ENCODE measurements at places on chromosomes 7 and 10.
A peak's percentile ranks its signal among the peaks of the same experiment; 100 is the strongest.

DNA sequence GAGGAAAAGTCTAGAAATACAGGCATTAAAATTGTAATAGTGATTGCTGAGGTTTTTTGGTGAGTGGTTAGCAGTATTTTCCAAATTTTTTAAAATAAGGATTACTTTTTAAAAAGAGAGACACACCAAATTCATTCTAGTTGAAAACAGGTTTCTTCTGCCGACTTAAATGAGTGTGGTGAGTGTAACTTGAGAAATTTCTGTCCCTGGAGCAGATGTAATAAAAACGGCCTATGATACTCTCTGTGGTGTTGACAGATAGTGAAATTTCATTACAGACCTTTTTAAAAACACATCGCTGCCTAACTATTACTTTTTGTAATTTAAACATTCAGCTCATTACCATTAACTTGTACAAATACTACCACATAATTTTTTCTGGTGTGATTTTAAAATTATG is 90.1 kb downstream of the CYP51A1 start:
- DNase-seq: no peak

DNA sequence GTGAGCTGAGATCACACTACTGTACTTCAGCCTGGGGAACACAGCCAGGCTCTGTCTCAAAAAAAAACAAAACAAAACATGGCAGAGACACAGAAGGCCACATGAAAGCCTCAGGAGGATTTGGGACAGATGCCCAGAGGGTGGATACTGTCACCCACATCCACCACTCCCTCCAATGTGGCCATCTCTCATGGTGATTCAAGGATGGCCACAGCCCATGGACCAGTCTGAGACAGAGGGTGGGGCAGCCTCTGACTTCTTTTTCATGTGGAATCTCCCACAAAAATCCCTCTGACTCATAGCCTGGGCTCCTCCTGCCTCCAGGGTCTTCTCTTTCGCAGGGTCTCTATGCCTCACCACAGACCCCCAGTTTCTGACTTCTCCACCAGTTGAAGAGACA is 59.0 kb upstream of the GTF2I start:
- DNase-seq: no peak

DNA sequence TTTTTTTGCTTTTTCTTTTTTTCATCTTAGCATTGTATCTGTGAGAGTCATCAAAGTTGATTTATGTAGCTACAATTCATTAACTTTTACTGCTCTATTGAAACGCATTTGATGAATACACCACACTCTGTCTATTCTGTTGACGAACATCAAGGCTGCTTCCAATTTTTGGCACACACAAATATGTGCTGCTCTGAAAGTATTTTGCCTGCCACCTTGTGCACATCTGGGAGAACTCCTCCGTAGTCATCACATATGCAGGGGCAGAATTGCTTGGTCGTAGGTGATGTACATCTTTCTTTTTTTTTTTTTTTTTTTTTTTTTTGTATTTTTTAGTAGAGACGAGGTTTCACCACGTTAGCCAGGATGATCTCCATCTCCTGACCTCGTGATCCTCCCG is 796.8 kb downstream of the KCNMA1 start:
- DNase-seq: no peak

DNA sequence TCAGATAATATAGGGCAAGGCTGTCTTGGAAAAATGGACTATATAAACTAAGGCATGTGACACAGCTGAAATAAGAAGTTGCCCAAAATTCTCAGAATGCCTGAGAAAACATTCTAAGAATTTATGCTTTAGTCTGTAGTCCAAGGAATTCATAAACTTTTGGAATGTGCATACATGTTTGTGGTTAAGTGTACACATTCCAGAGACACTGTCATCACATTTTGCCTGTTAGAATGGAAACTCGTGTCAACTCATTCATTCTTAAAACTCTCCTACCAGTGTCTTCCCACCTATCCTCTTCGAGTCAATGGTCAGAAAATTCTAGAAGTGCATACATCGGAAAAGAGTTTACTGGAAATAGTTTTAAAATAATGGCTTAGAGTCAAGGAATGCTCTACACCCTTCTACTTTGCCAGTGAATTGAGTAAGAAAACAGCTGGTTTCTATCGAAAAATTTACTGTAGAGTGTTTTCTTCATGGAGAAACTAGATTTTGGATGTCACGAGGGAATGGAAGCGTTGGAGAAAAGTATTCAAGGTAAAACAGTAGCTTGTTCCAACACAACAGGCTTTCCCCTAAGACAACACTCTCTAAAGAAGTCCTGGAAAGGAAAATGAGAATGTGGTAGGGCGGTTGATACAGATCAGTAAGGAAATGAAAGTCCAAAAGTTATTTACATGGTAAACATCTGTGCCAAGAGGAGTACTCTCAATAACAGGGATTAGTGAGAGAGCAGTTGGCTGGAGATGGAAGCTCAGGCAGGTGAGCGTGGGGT is 1177.6 kb upstream of the C7orf33 start:
- DNase-seq: no peak

DNA sequence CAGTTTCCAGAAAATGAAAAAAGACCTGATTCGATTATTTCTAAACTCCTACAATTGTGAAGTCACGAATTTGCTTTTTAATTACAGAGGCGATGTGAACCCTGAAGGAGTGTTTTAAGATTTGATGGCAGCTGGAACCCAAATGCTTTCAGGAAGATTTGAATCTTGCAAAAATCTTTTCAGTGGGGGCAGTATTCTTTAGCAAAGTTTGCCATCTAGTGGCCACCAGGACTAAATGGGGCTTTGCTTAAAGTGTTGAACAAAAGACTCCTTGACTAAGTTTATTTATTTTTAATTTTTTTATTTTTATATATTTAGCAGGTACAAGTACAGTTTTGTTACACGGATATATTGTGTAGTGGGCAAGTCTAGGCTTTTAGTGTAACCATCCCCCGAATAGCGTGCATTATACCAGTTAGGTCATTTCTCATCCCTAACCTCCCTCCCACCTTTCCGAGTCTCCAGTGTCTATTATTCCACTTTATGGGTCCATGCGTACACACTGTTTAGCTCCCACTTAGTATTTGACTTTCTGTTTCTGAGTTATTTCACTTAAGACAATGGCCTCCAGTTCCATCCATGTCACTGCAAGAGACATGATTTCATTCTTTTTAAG is 98.8 kb downstream of the CACNB2 start:
- peak; percentile 71 for DNase-seq

- no peak for DNase-seq
Measured at GRCh38 chr10:18437486-18437885, 213.9 kb downstream of the NSUN6 start.
